ENCODE measurements at places on chromosomes 4 and X. TPM values are rescaled to one million over a fixed set of nuclear protein-coding genes. Genes with fewer than 3 reads are reported as not detected.

The HS3ST1 gene
- 1.0 TPM for total RNA-seq

The GPM6B gene
- total RNA-seq: 4.0 TPM

The MED14 gene
- 36.1 TPM for total RNA-seq

The PCYT1B gene
- 0.61 TPM for total RNA-seq

The SOD3 gene
- 55.6 TPM for total RNA-seq

The UGT2B11 gene
- 0.14 TPM for total RNA-seq

The XAGE2 gene
- not detected for total RNA-seq

The SLC10A4 gene
- 1.8 TPM for total RNA-seq

The MAGEE2 gene
- 0.63 TPM for total RNA-seq

- no peak for DNase-seq
Observed at GRCh38 chrX:37445182-37445581, 96.0 kb downstream of the PRRG1 start.

- peak; percentile 45 for DNase-seq
Observed at GRCh38 chr4:184968784-184969201, 49.5 kb upstream of the HELT start.

GRCh38 chrX:15664487-15665444 is at the start of gene CLTRN:
CLTRN (minus strand) TSS chrX:15664805; CDS start chrX:15664775, 30 bp downstream.
- no peak for DNase-seq

DNA sequence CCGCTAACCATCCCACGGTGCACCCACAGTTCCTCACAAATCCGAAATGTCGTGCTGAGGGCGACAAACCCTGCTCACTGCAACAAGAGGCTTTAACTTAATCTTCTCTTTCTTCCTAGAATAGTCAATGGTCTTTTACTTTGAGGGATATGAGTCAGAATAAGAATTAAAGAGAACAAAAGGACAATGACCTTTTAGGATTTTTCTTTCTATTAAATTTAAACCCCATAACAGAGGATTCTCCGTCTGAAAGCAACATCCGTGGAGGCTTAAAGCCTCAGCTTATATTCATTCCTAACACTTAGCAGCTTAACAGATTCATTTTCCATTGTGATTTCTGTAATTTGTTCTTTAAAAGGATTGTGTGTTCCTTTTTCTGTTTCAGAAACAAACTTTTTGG is 44.9 kb upstream of the PUDP start:
- no peak for DNase-seq

GRCh38 chrX:52424656-52425055 is 55.8 kb downstream of the XAGE2 start:
- DNase-seq: no peak

DNA sequence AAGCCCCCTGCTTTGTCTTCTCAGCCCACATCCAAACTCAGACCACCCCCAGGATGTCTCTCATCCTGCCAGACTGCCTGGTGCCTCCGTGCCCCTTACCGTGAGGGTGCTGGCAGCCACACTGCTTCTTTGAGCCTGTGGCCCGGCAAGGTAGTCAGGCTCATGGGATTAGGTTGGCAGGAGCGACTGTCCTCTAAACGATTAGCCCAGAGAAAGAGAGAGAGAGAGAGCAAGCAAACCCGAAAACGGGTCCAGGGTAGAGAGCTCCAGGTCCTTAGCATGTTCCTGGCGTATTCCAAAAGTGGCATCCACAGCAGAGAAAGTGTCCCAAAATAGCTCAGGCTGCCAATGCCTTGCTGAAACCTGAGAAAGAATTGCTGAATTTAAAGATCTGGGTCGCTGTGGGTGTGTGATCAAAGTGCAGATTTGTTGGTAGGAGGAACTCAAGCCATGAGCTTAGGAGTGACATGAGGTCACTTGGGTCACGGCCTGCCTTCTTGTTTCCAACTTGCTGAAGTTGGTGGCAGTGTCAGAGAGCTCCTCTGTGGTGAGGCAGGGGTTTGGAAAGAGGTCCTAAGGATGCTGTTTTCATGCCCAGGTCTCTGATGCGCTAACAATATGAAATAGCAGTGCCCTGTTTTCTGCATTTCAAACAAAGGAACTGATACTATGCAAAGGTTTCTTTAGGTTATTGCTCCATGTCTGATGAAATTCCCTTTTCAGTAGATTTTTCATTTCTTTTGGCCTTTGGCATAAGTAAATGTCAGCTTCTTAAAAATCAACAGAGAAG is 81.6 kb downstream of the RTL9 start:
- DNase-seq: no peak

GRCh38 chrX:132983496-132983895 is 25.1 kb upstream of the HS6ST2 start:
- no peak for DNase-seq

- peak; percentile 78 for DNase-seq
Observed at GRCh38 chrX:40154250-40154852, 56.6 kb upstream of the BCOR start.

DNA sequence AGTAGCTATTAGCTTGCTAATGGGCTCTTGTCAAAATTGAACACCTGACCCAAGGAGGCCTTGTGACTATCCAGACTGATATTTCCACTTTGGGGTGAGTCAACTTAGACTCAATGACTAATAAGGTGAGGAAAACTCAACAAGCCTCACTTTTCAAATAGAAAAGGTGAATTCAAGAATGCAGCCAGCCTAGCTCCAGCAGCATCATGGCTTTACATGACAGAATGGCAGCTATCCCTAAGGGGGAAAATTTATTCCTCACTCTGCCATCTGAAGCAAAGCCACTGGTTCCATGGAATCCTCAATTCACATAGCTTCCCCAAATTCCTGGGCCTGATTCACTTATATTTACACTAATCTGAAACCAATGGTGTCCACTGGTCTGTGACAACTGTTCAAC is 29.1 kb upstream of the RAB9B start:
- no peak for DNase-seq

GRCh38 chrX:19198473-19198872 is 76.2 kb upstream of the ADGRG2 start:
- DNase-seq: no peak

DNA sequence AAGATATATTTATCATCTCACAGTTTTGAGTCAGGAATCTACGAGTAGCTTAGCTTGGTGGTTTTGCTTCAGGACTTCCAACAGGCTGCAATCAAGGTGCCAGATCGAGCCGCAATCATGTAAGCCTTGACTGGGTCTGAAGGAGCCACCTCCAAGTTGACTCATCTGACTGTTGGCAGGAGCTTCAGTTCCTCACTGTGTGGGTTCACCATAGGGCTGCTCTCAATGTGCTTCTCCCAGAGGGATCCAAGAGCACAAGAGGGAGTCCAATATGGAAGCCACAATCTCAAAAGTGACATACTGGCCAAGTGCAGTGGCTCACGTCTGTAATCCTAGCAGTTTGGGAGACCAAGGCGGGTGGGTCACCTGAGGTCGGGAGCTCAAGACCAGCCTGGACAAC is 26.5 kb downstream of the DCHS2 start:
- DNase-seq: no peak

- peak; percentile 68 for DNase-seq
Observed at GRCh38 chrX:107825698-107826237, at the start of gene MID2. MID2 (plus strand) TSS chrX:107825866; CDS start chrX:107826427, 561 bp downstream.

GRCh38 chrX:92209936-92210335 is 430.8 kb downstream of the PCDH11X start:
- no peak for DNase-seq

DNA sequence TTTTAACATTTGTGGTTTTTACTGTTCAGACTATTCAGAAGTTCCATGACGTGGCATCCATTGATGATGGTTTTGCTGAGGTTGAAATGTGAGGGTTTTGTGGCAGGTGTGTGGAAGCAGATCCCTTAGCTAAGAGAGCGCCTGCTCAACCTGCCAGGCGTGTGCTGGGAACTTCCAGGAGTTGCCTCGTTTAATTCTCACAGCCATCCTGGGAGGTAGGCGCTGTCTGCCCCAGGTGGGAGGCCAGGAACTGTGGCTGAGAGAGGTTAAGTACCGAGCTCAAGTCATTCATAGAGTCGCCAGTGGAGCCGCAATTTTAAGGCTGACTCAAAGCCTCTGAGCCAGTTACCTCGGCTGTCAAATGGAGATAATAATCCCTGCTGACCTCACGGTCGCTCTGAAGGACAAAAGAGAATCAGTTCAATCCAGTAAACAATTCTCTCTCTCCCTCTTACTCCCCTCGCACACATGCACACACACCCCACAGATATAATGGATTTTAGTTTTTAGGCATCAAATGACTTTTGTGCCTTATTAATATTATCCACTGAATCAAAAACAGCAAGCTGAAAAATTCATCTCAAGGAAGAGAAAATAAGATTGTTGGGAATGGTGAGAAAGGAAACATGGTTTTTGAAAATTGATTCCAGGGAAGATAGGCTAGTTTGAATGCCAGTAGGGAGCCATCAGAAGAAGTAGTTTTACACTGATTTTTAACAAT is 171.3 kb downstream of the PTTG2 start:
- DNase-seq: peak; percentile 53

DNA sequence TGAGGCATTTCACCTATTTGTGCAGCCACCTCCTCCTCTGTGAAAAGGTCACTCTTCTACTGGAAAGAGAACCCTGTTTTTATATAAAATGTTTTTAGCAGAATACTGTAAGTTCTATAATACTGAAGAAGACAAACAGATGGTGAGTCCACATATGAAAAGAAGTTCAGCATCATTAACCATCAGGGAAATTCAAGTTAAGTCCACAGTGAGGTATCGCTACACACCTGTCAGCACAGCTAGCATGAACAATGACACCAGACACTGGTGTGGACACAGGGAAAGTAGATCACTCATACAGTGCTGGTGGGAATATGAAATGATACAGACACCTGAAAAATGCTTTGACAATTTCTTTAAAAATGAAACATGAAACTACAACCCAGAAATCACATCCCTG is 133.0 kb downstream of the MAD2L1 start:
- DNase-seq: no peak

- DNase-seq: no peak
Observed at GRCh38 chr4:137519406-137519805, 12.9 kb downstream of the PCDH18 start.

DNA sequence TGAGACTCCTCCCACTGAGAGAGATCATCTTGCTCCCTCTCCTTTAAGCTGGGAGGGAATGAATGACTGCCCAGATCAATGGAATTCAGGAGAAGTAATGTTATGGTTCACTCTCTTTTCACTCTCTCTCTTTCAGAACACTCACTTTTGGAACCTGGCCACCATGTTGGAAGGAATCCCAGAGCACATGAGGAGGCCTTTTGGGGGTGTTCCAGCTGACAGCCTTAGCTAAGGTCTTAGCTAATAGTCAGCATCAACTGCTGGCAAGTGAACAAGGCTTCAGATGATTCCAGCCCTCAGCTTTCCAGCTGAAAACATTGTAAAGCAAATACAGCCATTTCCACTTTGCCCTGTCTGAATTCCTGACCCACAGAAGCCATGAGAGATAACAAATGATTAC is 124.0 kb upstream of the CLNK start:
- peak; percentile 10 for DNase-seq

DNA sequence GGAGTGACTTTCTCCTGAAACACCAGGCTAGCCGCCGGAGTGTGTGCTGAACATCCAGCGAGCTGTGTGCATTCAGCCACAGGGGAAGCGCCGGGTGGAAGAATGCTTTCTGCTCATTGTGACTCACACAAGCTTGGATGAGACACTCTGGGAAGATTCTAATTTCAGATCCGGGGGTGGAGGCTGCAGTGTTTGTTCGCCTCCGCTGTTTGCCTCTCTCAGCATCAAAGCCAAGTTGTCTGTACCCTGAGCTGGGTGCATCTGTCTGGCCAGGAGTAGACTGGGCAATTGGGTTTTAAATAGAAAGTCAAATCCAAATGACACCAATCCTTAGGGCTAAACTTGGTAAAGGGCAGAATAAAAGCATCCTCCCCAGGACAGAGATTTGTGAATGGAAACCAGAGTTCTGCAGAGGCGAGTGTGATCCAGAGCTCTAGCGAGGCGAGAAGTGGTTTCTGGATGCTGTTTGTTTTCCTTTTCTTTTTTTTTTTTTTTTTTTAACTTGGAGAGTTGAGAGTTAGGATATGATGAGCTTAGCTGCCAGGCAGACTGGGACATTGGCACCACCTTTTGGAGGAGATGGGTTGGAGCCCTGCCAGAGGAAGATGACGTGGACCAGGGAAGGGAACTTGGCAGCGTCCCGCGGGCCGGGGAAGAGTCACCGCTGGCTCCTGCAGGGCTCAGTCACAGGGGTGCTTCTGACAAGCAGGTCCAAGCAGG is 196.0 kb upstream of the PSAPL1 start:
- peak; percentile 34 for DNase-seq

- peak; percentile 77 for DNase-seq
Observed at GRCh38 chrX:53284684-53285447, 3.5 kb upstream of the IQSEC2 start.

- DNase-seq: no peak
Observed at GRCh38 chrX:36909676-36910030, 98.5 kb upstream of the FAM47C start.

DNA sequence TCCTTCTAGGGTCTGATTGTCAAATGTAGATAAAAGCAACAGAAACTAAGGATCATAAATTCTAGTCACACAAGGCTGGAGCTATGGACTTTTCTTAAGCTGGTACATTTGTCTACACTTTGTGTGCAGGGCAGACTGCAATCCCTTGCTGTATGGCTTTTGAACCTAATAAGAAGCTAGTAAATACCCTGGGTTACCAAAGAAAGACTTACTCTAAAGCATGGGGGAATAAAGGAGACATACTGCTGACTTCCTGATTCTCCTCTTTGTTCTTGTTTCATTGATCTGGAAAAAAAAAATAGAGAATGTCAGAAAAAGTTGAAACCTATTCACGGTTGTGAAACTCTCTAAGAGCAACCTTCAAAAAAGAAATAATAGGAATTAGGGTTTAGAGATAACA is 216.6 kb upstream of the TLL1 start:
- DNase-seq: no peak

- no peak for DNase-seq
Observed at GRCh38 chr4:136306361-136306760, 1225.9 kb downstream of the PCDH18 start.

- DNase-seq: peak; percentile 84
Observed at GRCh38 chr4:116358633-116359222, 726.6 kb downstream of the TRAM1L1 start.

- no peak for DNase-seq
Observed at GRCh38 chr4:172412851-172413580, 599.8 kb downstream of the GALNTL6 start.

DNA sequence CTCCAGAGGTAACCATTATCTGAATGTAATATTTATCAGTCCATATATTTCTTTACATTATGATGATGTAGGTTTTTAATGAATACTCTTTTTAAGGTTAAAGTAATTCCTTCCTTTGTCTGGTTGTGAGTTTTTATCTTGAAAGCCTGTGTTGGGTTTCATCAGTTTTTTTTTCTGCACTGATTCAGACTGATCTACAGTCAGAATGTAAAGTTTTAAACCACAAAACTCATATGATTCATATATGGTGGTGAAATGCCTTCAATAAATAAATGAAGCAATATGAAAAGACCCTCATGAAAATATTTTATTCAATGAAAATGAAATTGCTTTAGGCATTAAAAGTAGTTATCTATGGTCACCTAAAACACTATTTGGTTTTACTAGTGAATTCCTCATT is 47.1 kb downstream of the SORBS2 start:
- no peak for DNase-seq

DNA sequence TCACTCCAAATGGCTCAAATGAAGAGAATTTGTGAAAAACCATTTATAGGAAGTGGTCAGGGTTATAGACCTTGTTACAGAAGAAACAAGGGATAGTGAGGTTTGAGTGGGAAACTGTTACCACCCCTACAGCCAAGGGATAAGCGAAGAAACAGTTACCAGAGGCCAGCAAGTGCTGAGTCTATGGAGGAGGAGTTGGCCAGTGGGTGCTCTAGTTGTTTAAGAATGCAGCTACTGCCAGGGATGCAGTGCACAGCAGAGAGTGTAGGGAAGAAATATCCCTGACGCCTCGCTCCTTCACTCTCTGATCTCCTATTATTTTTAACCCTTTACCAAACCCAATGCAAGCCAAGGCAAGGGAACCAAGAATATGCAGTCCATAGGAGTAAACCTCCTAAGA is 15.2 kb upstream of the SYTL4 start:
- DNase-seq: no peak

GRCh38 chr4:67014592-67014991 is 530.7 kb downstream of the CENPC start:
- no peak for DNase-seq

Data from adrenal gland (tissue), 19 donors.